Activated naive CD4-positive, alpha-beta T cell treated with anti-CD3 and anti-CD28 coated beads, Interleukin-2, amount 50 U/mL, for 72 hours (primary cell): ENCODE measurements at places on chromosomes 5 and 9. TPM values are rescaled to one million over a fixed set of nuclear protein-coding genes. Genes with fewer than 3 reads are reported as not detected.

- DNase-seq = no peak
Measured at GRCh38 chr9:37976714-37977477, 73.0 kb upstream of the SLC25A51 start.

- DNase-seq = no peak
Measured at GRCh38 chr5:153209687-153210086, 280.8 kb upstream of the GRIA1 start.

DNA sequence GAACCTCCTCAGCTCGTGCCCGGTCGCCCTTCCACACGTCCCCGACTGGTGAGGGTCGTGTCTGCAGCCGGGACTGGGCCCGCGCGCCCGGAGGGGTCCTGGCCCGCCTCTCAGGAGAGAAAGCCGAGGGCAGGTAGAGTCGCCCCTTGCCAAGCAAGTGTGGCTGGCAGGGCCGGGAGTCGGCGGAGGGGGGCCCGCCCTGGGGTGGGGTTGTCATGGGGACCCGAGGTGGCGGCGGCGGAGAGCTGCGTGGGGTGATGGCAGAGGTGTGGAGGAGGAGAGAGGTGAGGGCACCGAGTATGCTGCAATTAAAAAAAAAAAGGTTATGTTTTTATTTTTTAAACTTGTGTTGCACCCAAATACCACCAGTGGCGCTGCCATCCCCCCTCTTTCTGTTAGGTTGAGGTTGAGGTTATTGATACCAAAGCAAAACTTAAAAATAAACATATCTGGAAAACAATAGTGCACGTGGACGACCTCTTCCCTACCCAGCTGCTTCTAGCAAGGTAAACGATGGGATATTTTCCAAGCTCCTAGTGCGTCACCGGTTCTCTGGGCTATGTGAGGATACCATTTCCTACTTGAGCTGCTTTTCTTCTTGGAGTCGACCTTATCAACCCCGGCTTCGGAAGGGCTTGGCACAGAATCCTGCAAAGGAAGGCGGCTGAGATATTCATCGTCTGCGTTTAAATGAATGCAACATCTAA lies 660 bp downstream of the SCAMP1 start:
- DNase-seq = peak; percentile 50

GRCh38 chr9:13787234-13787833 lies 507.8 kb upstream of the MPDZ start:
- DNase-seq = no peak

- DNase-seq = no peak
Measured at GRCh38 chr9:91150998-91151717, 210.6 kb downstream of the AUH start.

- DNase-seq = no peak
Measured at GRCh38 chr5:172147857-172148256, 40.2 kb downstream of the STK10 start.

DNA sequence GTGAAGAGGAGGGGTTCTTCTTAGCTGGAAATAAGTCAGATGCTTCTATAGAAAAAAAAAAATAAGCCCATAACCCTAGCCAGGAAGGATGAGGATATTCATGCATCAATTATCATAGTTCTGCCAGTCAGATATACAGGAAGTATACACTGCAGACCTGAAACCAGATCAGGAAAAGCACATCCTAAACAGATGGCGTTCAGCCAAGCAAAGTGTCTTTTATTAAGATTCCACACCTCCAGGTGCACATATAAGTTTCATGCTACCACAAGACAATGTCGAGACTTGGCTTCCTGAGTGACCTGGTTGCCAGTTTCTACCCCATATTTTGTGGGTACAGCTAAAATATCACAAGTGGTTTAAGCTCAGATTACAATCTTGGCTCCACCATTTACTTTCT lies 108.3 kb downstream of the CETN3 start:
- DNase-seq = no peak

DNA sequence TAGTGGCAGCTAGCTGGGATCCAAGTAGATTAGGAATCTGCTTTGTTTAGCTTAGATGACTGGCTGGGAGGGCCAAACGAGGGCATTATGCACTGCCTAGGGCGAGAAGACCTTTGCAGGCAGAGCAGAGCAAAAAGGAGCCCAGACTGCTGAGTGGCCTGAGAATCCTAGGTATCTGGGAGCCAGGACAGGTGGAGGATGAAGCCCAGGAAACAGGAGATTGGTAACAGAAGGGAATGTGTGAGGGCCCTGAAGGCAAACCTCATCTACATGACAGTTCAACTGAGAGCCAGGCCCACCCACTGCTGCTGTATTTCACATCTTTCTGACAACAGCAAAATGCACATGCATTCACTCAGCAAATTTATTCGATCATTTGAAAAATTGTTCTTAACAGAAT lies 192.3 kb downstream of the DTWD2 start:
- DNase-seq = no peak

The GZMA gene
- 1.7 TPM for total RNA-seq

The SLCO4C1 gene
- 0.10 TPM for total RNA-seq

The ANKRD55 gene
- 3.7 TPM for total RNA-seq

The TMEM252 gene
- not detected for total RNA-seq

The FOXE1 gene
- total RNA-seq = 0.07 TPM
